Stimulated activated CD4-positive, alpha-beta T cell treated with anti-CD3 and anti-CD28 coated beads, Interleukin-2, amount 100 ng/mL, for 48 hours (primary cell): ENCODE measurements at places on chromosomes 13 and 19.

DNA sequence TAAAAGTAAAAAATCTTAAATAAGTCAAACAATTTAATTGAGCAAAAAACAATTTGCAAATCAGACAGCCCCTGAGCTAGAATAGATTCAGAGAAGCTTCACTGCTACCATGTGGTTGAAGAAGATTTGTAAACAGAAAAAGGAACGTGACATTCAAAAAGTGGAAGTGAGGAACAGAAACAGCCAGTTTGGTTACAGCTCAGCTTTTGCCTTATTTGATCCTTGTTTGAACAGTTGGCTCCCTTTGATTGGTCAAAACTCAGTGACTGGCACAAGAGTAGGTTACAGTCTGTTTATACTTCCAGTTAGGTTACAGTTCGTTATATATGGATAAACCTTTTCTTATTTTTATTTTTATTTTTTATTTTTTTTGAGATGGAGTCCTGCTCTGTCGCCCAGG is 5.8 kb downstream of the ZNF221 start:
- DNase-seq: no peak

- no peak for DNase-seq
These were observed 574 bp downstream of the ZNF227 start for GRCh38 chr19:44212866-44213346.

DNA sequence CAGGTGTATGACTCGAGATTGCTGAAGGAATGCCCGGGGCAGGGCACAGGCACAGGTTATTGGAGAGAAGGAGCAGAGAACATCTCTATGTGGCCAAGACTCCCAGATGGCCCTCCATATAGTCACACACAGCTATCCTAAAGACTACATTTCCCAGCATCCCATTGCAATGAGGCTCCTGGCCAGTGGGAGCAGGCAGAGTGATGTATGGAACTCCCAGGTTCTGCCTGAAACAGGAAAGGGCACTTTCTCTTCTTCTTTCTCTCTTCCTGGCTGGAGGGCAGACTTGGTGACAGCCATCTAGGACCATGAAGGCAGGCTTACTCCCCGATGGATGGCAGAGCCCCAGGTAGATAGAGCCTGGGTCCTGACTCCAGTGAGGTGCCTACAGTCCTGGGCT is 13.5 kb downstream of the PPP1R13L start:
- no peak for DNase-seq

DNA sequence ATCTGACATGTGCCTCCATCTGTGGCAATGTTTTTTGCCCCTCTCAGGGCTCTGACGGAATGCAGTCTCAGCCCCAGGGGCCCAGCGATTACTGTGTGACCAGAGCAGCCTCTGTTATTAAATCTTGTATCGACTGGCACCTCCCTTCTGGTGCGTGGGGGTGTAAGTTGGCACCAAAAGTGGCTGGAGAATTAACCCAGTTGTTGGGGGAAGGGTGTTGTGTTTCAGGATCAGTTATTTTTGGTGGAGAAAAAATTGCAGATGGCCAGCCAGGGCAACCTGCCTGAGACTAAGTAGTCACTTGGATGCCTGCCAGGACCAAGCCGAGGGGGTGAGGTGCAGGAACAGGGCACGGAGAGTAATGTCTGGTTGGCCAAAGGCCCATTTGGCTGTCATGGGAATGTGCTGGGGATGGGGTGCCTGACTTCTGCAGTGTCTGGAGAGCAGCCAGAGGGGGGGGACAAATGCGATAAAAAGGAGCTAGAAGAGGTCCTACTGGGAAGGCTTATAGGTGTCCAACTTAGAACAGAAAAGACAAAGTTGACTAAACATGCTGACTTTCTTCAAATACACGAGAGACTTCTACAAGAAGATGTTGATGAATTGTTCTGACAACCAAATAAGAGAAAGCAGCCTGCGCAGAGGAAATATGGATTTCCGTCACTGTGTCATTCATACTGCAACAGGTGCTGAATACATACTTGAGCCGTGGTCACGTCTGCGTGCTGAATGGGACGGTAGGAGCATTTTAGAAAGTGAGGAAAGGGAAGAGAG is 69.8 kb downstream of the SIAH3 start:
- DNase-seq: no peak

GRCh38 chr13:99086267-99087097 is 108.6 kb upstream of the DOCK9 start:
- peak; percentile 63 for DNase-seq

- DNase-seq: no peak
These were observed 1167.6 kb upstream of the ATXN8OS start for GRCh38 chr13:68940049-68940448.

GRCh38 chr13:106351251-106351650 is 184.2 kb downstream of the EFNB2 start:
- DNase-seq: no peak

DNA sequence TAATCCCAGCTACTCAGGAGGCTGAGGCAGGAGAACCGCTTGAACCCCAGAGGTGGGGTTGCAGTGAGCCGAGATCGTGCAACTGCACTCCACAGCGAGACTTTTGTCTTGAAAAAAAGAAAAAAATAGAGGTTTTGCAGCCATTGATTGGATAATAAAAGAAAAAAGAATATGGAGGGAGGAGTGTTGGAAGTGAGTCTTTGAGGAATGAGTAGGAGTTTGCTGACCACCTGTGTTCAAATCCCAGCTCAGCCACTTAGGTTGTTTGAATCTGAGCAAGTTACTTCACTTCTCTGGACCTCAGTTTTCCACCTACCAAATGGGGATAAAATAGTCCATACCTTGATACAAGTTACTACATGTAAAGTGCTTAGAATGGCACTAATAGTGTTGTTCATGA is 6.2 kb downstream of the NRTN start:
- no peak for DNase-seq

DNA sequence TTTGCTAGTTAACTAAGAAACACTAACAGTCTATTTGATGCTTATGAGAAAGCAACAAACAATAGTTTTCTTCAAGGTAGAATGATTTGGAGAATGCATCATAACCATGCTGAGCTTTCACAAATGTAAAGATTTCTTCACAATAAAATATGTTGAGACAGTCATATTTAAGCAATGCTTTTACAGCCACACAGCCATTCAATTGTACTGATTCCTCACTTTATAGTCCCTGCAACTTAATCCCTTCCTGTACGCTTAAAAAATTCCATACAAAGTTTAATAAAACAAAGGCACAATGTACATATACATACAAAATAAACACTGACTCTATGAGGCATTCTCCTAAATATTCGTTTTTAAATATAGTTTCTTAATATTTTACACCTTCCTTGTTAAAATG is 4.7 kb upstream of the ACOD1 start:
- DNase-seq: no peak

- DNase-seq: no peak
These were observed 302.8 kb downstream of the EFNB2 start for GRCh38 chr13:106232681-106233080.

GRCh38 chr13:94712812-94713560 is 641 bp upstream of the SOX21 start:
- no peak for DNase-seq

- DNase-seq: no peak
These were observed 499.9 kb upstream of the SLITRK6 start for GRCh38 chr13:86299128-86299527.

DNA sequence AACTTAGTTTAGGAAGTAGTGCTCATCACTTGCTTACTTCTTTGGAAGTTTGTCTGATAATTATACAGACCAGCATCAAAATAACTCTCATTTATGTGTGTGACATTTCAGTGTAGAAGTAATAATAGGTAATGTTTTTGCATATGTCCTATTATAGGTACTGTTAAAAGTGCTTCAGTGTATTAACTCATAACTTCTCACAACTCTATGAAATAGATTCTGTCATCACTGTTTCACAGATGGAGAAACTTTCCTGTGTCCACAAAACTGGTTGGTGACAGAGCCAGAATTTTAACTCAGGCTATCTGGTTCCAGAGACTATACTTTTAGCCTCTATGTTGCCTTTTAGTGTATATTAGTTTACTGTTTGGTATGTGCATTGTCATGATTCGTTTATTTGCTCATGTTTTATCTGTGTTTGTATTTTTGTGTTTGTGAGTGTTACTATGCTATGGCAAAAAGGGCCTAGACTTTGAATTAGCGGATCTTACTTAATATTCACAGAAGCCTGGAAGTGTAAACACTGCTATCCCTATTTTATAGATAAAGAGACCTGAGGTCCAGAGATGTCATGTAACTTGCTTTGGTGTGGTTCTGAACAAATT is 12.7 kb downstream of the LPAR6 start:
- DNase-seq: no peak

DNA sequence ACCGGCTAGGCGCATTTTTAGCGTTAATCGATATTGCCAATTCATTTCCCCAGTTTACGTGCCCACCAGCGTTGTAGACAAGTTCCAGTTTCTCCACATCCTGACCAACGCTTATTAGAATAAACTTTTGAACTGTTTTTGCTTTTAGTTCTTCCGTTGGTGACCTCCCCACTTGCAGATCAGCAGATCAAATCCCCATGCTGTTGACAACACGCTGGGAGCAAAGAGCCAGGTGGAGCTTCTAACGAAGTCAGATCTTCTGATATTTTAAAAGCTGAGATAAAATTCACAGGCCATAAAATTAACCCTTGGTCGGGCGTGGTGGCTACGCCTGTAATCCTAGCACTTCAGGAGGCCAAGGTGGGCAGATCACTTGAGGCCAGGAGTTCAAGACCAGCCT is 21.2 kb downstream of the RCN3 start:
- DNase-seq: no peak

- no peak for DNase-seq
These were observed 2.9 kb upstream of the FTL start for GRCh38 chr19:48962029-48962848.

DNA sequence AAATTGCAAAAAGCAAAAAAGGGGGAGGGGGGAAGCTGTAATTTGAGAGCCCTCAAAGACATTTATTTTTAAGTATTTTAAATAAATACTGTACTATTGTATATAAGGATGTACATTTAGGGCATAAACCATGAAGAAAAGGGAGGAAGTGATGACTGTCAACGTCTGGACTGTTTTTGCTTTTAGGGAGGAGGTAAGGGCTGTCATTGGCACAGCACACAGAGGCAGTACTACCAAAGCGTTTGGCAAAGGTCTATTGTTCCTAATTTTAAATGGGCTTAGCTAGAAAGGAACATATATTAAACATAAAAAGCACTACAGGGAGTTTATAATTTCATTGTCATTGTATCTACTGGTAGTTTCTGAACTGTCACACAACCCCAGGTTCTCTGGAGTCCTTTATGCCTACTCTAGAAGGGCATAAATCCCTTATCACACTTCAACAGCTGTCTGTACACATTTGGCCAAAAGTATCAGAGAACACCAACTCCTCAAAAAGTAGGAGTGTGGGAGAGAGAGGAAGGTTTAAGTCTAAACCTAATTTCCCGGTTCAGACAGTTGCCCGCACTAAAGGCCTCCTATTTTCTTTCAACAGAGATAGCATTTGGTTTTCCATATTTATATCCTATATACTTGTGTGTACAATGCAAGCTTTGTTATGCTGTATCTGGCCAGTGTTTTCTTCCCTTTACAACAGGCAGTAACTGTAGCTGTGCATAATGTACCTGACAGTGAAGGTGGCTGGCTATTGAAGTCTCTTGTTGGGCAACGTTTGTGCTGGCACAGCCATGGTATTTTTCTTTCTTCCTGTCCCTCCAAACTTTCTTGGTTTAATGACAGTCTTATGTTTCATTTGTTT is 406.2 kb downstream of the KLF5 start:
- DNase-seq: no peak

- no peak for DNase-seq
These were observed 1.4 kb downstream of the BRD4 start for GRCh38 chr19:15330801-15331418.

DNA sequence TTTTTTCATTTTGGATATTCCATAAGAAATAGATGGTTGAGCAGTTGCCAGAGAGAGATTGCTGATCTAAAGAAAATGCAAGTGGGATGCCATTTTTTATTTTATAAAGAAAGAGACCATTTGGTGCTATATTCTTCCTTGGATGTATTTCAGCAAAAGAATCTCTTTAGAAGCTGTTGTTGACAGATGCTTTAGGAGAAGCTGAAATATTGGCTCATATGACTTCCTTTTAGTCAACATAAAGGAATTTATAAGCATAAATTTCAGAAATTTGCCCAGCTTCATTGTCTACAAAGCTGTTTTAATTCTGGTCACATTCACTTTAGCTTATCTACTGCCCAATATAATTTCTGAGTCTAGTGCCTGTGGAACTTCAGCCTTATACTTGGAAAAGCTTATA is 36.9 kb downstream of the POLR1D start:
- DNase-seq: no peak

- DNase-seq: no peak
These were observed 146.0 kb upstream of the KLF12 start for GRCh38 chr13:74280093-74280794.

GRCh38 chr13:29513981-29514719 is 81.3 kb downstream of the SLC7A1 start:
- DNase-seq: no peak

GRCh38 chr13:38661010-38661675 is 25.7 kb upstream of the FREM2 start:
- DNase-seq: no peak

GRCh38 chr13:78594456-78594975 is 8.8 kb downstream of the POU4F1 start:
- no peak for DNase-seq

DNA sequence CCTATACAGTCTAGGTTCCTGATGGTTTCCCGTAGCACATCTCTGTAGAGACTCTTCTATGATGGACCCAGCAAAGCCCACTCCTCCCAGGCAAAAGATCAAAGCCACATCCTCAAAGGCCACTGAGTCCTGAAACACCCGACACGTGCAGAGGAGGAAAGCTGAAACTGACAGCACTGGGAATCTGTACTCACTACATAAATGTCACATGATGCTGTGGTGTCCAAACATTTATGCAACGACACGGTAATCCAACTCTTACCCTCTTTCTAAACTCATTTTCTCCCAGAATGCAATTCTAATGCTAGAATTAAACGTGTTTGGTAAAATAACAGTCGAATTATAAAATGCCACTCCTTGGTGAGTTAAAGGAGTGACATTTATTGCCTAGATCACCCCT is 7.0 kb upstream of the ZNF441 start:
- no peak for DNase-seq

GRCh38 chr13:54758795-54759194 is 1730.2 kb downstream of the OLFM4 start:
- no peak for DNase-seq

- no peak for DNase-seq
These were observed 192.8 kb downstream of the TM9SF2 start for GRCh38 chr13:99693852-99694611.

- no peak for DNase-seq
These were observed 15.0 kb downstream of the NUFIP1 start for GRCh38 chr13:44974056-44974793.
